ENCODE measurements at places on chromosomes 7 and 10.

DNA sequence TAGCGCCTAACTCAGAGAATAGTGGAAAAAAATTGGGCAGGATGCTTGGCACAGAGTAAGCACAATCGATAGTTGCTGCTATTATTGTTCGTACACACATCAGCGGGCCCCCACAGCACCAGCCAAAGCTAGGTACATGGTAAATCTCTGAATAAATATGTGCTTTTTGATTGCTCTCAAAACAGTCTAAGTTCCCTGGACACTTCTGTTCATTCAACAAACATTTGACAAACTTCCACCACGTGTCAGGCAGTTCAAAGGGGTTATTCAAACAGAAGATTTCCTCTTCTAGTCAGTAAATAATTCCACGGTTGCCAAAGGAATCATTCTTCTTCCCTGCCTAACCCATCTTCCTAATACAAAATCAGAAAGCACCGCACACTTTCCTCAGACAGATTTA, 150.8 kb downstream of the DGKI start:
- no peak for DNase-seq

GRCh38 chr7:3188946-3189345, 112.1 kb upstream of the SDK1 start:
- DNase-seq: no peak

DNA sequence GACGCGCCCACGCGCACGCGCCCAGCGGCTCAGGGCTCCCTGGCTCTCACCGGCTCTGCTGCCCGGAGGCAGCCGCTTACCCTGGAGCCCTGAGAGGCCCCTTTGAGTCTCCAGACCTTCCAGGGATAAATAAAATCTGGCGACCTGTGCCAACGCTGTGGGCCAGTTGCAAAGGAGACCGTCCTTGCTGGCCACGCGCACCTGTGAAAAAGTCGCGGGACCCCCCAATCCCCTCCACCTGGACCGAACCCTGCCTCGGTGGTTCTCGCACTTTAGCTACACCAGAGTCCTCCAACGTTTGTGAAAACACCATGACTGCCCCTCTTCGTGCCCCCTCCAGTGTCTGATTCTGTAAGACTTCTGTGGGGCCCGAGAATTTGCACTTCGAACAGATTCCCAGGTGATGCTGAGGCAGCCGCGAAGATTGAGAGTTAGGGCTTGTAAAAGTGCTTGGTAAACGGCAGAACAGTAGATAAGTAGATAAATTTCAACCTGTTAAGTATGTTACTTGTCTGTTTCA, 102.4 kb upstream of the SVIL start:
- no peak for DNase-seq

GRCh38 chr7:630539-630938, 96.0 kb upstream of the DNAAF5 start:
- no peak for DNase-seq

DNA sequence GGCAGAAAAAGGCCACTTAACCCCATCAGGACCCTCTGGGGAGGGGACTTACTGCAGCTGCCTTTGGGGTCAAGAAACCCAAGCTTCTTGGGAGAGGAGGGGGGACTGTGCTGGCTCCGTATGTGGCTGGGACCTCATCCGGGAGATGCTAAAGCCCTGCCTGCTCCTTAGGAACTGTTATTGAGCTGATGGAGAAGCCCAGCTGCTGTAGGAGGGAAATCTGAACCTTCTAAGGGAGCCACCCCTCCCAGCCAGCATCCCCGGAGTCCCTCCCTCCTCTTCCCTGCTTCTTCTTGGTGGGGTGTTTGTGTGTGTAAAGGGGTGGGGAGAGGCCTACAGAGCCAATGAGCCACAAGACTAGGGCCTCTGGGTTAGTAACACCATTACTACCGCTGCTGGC, 8.2 kb downstream of the KCNIP2 start:
- DNase-seq: no peak

- DNase-seq: no peak
These were observed 62.2 kb upstream of the ECHDC3 start for GRCh38 chr10:11679946-11680345.

GRCh38 chr7:128148676-128149075, 92.4 kb upstream of the LEP start:
- no peak for DNase-seq

DNA sequence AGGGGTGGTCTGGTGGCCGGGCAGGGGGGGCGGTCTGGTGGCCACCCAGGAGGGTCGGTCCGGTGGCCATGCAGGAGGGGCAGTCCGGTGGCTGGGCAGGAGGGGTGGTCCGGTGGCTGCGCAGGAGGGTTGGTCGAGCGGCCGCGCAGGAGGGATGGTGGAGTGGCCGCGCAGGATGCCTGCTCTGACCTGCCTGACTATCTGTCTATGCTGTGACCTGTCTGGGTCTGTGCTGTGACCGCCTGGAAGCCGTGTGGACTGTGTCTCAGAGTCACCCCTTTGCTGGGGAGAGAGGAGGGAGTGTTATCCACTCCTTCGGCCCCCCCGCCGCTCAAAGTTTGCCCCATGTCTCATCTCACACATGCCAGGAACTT, 113.2 kb downstream of the ACTR3B start:
- DNase-seq: no peak

- no peak for DNase-seq
These were observed 223.4 kb downstream of the BMPER start for GRCh38 chr7:34128762-34129161.

DNA sequence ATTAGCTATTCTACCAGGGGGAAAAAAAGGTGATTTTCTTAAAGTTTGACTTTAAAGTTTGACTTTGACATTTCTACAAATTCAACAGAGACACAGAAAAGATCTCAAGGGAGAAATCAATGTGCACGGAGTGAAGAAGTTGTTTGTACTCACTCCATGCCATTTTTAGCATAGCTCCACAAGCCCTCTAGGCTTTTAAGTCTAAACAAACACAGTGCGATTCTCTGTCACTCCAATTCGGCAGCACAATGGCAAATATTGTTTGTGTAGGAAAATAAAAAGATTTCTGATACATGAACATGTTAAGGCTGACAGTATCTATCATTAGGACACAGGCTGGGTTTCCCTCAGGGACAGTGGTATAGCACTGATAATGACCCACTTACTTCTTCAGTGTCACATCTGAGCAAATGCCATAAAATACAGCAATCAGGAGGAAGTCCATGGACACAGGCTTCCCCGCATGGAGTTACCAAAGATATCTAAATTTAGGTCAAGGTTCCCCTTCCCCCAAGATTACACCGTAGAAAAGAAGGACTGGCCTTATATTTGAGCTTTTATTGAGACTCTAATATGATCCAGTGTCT, 28.0 kb downstream of the GSAP start:
- no peak for DNase-seq

GRCh38 chr10:86294346-86295265, 72.0 kb downstream of the GRID1 start:
- no peak for DNase-seq

GRCh38 chr10:69883310-69884023, 81.8 kb downstream of the COL13A1 start:
- DNase-seq: no peak

DNA sequence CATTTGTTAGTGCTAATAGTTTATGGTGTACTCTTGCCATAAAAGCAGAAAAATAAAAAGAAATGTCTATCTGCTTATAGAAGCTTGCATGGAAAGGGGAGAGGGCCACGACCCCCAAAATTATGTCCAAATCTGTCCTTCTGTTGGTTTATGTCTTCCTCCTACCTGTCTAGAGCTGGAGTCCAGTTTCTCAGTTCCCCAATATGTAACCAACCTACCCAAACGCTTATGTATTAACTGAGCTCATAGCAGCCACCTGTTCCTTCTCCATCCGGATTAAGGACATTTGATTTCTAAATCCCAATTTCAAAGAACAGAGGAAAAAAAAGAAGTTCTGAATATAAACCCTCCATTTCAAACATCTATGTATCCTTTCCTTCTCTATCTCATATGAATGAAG, 30.3 kb upstream of the TPK1 start:
- no peak for DNase-seq

GRCh38 chr10:84890706-84891105, 562.3 kb downstream of the CCSER2 start:
- no peak for DNase-seq

- no peak for DNase-seq
These were observed 33.3 kb upstream of the XPNPEP1 start for GRCh38 chr10:109956454-109957091.

GRCh38 chr10:100683004-100683403, 62.4 kb upstream of the PAX2 start:
- DNase-seq: no peak

DNA sequence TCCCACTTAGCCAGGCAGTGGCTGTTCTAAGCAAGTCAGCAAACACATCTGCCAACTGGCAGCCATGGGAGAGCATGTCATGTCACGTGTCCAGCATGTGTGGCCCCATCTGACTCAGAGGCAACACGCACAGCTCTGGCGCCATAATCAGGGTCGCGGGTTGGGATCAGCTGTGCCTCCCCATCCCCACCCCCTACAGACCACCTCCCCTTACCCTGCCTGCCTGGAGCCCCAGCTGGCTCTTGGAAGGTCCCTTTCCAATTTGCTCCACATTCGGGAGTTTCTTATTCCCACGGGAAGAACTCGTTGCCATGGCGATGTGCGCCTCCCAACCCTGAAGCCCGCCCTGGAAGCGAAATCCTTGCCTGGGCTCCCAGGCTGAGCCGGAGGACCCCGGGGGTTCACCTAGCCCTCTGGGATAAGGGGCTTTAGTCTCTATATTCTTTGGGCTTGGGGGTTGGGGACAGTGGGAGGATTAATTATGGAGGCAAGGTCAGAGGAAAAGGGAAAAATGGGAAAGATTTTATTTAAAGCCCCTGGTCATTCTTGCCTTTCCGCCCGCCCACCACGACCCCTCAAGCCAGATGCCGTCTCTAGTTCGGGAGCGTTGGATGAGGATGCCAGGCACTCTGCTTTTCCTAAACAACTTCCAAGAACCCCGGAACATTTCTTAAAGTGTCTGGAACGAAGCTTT, 283.7 kb downstream of the ZEB1 start:
- no peak for DNase-seq

GRCh38 chr7:106659166-106659962, 1.6 kb downstream of the CCDC71L start:
- DNase-seq: no peak

DNA sequence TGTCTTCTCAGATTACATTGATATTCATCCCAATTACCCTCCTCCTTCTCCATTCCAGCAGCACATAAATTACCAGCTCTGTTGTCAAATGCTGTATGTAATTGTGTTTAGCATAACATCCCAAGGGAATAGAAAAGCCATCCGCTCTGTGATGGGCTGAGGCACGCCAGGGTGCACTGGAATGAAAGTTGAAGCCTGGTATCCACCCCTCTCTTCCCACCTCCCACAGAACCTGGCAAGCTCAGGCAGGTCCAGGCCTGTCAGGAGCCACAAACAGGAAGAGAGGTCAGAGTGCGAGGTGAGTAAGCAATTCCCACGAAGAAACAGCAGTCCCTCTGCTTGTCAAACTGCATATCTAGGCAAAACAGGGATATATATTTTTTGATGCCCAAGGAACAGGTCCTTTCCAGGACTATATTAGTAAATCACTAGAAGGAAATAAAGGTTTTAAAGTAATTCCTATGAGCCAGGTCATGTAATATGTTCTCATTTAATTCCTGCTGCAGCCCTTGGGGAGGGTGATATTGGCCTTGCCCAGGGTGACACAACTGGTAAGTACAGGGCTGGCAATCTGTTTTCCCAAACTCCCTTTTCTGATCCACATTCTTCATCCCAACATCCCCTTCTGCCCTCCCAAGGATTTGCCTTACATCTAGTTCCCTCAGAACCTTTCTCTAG, 155.6 kb upstream of the GHITM start:
- DNase-seq: no peak

- peak; percentile 47 for DNase-seq
These were observed 97.3 kb downstream of the CLEC2L start for GRCh38 chr7:139620676-139621344.

- DNase-seq: no peak
These were observed 137.4 kb downstream of the TNS3 start for GRCh38 chr7:47444376-47445098.

GRCh38 chr7:985915-986741, 3.1 kb downstream of the CYP2W1 start:
- DNase-seq: no peak

GRCh38 chr7:45701701-45702510, 127.7 kb downstream of the ADCY1 start:
- no peak for DNase-seq

DNA sequence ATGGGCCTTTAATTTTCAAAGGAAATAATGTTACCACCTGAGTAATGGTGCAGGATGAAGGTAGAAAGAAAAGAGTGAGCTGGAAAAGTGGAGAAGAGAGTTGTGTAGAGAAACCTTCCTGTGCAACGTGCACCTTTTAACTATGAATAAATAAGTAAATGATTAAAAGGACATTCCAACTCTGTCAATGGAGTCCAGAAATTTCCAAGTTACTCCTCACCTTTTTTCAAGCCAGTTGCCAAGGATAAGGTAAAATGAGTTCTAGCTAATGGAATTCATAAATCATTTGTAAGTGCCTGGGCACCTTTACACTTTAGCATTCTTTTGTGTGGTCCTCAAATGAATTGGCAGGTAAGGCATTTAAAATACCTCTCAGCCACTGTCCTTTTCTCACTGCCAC, 549.4 kb upstream of the NRP1 start:
- no peak for DNase-seq

DNA sequence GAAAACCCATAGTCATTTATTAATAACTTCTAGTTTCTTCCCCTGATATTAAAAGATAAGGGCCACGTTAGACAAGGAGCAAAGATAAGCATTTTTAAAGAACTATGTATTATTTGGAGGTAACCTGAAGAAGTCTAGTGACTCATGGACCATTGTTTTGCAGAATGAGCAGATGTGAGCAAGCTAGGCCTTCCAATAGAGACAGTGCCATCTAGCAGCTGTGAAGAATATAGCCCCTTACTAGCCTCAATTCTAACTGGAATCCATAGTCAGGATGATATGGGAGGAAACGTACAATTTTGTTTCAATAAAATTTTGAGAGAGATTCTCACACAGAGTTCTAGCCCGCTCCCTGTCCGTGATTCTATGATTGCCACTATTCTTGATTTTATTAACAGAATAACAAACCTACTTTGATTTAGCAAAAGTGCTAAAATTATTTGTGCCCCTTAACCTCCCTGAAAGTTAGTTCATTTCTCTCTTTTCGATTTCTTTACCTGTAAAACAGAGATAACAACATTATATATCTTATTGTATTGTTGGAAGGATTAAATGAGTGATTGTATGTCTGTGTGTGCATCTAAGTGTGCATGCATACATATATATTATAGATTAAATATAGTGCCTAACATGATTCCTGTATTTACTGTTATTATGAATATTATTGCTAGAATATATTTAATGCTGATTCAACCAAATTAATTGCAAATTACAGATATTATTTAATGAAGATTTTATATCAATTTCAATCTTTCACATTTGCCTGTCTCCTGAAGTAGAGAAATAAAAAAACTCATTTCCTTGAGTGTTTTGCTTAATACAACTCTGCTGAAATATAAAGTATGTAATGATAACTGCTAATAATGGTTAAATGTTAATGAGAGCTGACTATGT, 22.7 kb downstream of the FAM237B start:
- DNase-seq: no peak

GRCh38 chr10:31745612-31746376, 182.8 kb downstream of the ARHGAP12 start:
- DNase-seq: peak; percentile 20

- no peak for DNase-seq
These were observed 590.9 kb upstream of the ANKRD30A start for GRCh38 chr10:36534471-36535002.
